Suppressor macrophage treated with lipopolysaccharide for 1 hour (primary cell): ENCODE measurements at places on chromosomes 12 and 14.

DNA sequence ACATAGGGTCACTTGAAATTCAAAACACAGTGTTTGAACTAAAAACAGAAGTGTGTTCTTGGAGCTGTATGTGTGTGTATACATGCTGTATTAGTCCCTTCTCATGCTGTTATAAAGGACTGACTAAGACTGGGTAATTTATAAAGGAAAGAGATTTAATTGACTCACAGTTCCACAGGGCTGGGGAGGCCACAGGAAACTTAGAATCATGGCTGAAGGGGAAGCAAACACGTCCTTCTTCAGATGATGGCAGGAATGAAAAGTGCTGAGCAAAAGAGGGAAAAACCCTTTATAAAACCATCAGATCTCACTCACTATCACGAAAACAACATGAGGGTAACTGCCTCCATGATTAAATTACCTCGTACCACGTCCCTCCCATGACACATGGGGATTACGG lies 224.1 kb downstream of the BCAT1 start:
- DNase-seq: peak; percentile 77

- DNase-seq: no peak
Observed at GRCh38 chr14:99508896-99509629, 27.9 kb downstream of the CCNK start.

DNA sequence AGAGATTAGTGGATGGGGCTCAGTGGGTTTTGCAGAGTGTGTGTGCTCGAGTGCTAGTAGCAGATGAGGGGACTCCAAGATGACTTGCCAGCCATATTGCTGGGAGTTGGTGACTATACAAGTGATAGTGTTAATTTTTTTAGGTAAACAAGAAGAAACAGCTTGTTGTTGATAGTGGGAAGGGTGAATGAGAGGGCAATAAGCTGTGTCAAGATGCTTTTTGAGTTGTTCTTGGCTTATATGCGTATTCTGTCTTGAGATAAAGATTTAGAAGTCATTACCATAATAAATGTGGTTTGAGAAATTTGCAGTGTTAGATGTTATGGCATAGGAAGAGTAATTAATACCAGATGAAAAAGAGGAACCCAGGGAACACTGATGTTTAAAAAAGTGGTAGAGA lies 75.3 kb downstream of the RCOR1 start:
- no peak for DNase-seq

DNA sequence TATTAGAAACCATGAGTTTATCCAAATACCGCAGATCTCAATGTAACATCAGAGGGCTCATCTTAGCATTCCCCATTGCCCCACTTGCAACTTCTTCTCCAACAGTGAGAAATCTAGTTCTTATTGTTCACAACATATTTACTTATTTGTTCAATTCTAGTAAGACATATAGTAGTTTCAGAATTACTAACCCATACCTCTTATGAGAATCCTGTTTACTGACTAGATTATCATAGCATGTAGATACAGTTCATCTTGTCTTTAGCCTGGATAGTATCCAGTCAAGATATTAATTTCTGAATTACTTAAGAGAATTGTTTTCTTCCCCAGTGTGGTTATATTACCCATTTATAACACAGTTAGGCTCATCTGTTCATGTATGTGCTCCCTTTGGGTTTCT lies 80.6 kb downstream of the NIN start:
- no peak for DNase-seq

GRCh38 chr12:49623142-49623904 lies at the start of gene PRPF40B:
TSS of gene PRPF40B (plus strand) at chr12:49623561. CDS start at chr12:49623591, 30 bp downstream.
- peak; percentile 96 for DNase-seq

GRCh38 chr12:41189395-41190251 lies 1.5 kb downstream of the PDZRN4 start:
- no peak for DNase-seq

DNA sequence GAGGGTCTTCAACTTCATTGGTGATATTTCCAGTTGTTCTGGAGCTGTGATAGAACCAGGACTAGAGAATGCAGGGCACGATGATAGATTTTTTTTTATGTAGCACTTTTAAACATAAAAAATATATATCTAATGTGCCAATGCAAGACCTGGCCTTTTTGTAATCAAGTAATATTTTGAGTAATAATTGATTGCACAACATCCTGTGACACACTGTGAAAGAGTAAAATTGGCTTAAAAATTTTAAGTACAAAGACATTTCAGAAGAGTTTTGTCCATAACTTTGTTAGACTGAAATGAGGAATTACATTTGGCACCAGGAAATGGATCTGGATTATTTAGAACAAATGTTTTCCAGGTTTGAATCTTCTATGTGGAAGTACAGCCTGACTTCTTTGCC lies 22.1 kb downstream of the PRKCH start:
- DNase-seq: peak; percentile 41
